ENCODE measurements at places on chromosomes 16 and 17.
A peak's percentile ranks its signal among the peaks of the same experiment; 100 is the strongest.

DNA sequence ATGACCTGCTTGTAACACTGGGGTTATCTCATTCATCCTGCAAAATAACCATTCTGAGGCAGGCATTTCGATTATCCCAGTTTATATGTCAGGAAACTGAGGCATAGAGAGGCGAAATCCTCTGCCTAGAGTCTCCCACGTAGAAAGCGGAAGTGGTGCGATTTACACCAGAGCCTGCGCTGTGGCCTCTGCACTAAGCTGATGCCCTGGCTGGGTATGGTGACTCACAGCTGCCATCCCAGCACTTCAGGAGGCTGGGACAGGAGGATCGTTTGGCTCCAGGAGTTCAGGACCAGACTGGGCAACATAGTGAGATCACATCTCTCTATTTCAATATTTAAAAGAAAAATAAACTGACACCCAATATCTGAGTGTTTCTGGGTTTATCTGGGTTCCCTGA, 59.3 kb upstream of the BCO1 start:
- DNase-seq = no peak

GRCh38 chr17:46942441-46943217, 19.7 kb downstream of the GOSR2 start:
- peak; percentile 30 for DNase-seq

GRCh38 chr17:73465130-73465952, 153.5 kb upstream of the CDC42EP4 start:
- no peak for DNase-seq

DNA sequence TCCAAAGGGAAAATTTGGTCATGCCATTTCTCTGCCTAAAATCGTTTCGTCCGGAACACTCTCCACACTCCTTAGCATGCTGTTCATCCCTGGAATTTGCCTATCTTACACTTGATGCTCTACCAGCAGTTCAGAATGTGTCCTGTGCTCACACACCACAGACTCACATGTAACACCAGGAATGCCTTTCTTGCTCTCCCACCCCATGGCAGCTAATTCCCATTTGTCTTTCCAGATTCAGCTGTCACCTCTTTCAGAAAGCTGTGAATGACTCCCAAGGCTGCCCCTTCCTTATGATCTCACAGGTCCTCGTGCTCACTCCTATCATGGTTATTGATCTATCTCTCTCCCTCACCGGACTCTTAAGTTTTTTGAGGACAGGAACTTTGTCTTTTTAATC, 38.1 kb downstream of the HYDIN start:
- DNase-seq = no peak

- DNase-seq = no peak
Observed at GRCh38 chr17:31677681-31678080, 181.4 kb downstream of the COPRS start.

- DNase-seq = no peak
Observed at GRCh38 chr16:24149102-24149501, 107.0 kb upstream of the CACNG3 start.

- no peak for DNase-seq
Observed at GRCh38 chr16:57999366-57999970, 1.0 kb downstream of the ZNF319 start.

All from fibroblast of skin of left biceps (primary cell).